Activated CD8-positive, alpha-beta T cell treated with anti-CD3 and anti-CD28 coated beads for 36 hours (primary cell): ENCODE measurements at places on chromosomes 12 and 14. TPM values are rescaled to one million over a fixed set of nuclear protein-coding genes. Genes with fewer than 3 reads are reported as not detected.

The TGM1 gene
- 3.0 TPM for total RNA-seq

The FGF23 gene
- not detected for total RNA-seq

The CLECL1 gene
- 6.0 TPM for total RNA-seq

The RNASE7 gene
- total RNA-seq: not detected

The KLRC4 gene
- 3.7 TPM for total RNA-seq

The LUM gene
- total RNA-seq: not detected

The TOGARAM1 gene
- total RNA-seq: 7.9 TPM

The MAPKAPK5 gene
- 64.2 TPM for total RNA-seq

The HOXC10 gene
- not detected for total RNA-seq

The INHBC gene
- not detected for total RNA-seq

The ARMH4 gene
- total RNA-seq: not detected

The PARPBP gene
- total RNA-seq: 26.1 TPM

The PZP gene
- not detected for total RNA-seq

The KRT83 gene
- total RNA-seq: not detected

The PPP1R12A gene
- 56.6 TPM for total RNA-seq
